ENCODE measurements at places on chromosomes 12 and 14.

DNA sequence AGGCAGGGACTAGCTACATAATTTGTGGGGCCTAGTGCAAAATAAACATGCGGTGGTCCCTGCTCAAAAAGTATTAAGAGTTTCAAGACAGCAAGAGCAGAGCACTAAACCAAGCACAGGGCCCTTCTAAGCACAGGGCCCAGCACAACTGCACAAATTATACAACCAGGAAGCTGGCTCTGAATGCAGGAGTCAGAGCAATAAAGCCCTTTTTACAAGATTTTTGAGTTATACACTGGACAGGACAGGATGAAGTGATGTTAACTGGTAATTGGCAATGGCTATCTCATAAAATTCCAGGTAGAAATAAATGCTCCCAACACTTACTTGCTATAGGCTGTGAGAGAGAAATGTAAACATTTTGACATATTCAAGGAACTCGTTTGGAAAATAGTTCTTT, 86.2 kb upstream of the GPHB5 start:
- DNase-seq, result no peak

DNA sequence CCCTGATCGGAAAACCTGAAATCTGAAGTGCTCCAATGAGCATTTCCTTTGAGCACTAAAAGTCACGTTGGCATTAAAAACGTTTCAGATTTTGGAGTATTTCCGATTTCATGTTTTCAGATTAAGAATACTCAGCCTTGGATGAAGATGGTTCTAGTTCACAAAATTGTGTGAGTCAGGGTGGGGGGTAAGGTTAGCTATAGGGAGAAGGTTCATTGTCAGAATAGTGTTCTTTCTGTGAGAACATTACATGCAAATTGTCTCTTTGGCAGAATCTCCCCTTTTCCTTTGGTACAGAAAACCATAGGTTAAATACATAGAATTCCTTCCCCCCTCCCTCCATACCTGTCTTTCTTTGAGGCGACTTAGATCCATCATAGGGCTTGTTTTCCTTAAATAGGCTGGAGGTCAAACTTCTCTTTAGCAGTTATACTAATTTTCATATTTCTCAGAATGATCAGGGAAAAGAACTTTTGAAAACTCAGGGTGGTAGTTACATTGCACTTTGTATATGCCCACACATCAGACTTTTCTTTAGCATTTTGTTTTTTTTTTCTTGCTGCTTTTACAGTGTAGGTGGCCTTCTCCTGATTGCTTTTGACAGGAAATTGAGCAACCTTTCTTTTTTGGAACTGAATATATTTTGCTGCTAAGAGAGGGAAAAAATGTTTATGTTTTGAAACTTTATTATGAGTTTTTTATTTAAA, 503.5 kb downstream of the PCNX1 start:
- no peak for DNase-seq

- no peak for DNase-seq
Measured at GRCh38 chr14:54369343-54369742, 27.5 kb upstream of the CDKN3 start.

- no peak for DNase-seq
Measured at GRCh38 chr14:67837011-67837624, 17.5 kb downstream of the RAD51B start.

GRCh38 chr14:60651086-60651795, 2.0 kb upstream of the SIX1 start:
- DNase-seq, result no peak

DNA sequence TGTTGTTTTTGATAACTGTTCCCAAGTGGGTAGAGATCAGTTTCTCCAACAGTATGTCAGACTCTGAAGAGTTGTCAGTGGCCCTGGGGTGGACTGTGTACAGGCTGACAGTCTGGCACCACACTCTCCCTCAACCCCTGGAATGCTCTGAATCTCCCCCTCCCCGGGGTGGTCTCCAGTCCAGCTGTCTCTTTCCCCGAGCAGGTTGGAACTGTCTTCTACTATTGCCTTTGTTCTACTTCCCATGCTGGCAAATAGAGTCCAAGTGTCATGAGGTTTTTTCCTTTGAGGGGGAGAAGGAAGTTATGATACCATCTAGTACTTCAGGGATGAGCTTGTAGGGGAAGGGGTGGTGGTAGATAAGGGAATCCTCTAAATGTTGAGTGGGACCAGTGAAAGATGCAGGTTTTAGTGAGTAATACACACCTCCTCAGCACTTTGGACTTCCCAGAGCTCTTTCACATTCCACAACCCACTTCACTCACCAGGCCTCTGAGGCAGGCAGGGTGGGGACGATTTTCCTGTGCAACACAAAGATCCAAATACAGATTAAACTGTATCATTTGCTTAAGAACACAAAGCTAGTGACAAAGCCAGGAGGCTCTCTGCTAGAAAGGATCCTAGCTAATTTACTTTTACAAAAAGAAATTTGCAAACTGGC, 170.7 kb upstream of the GZMB start:
- DNase-seq, result peak; percentile 62

DNA sequence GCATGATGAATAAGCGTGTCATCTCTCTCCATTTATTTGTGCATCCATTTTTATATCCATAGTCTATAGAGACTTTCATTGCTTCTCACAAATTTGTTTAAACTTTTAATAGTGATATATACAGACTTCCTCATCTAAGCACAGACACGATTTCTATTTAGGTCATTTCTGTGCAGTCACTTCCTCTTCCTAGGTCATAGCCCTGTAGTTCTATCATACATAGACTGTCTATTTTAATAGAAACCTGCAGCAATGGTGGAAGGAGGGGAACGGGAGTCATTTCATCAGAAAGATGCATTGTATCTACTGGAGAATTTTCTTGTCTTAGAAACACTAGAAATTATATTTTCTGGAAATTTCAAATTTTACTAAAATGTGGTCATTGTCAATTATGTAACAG, 133.4 kb upstream of the FGD4 start:
- DNase-seq, result no peak

- peak; percentile 69 for DNase-seq
Measured at GRCh38 chr12:100720016-100720654, 74.4 kb upstream of the ANO4 start.

GRCh38 chr12:130357241-130357640, 19.6 kb downstream of the PIWIL1 start:
- DNase-seq, result no peak

GRCh38 chr12:90151491-90152015, 442.9 kb upstream of the ATP2B1 start:
- DNase-seq, result no peak
